ENCODE measurements at places on chromosomes 6 and 20. TPM values are rescaled to one million over a fixed set of nuclear protein-coding genes. Genes with fewer than 3 reads are reported as not detected.

- DNase-seq, result no peak
These were observed 72.0 kb downstream of the GMDS start for GRCh38 chr6:2173203-2173961.

GRCh38 chr6:107712665-107713551, 111.2 kb downstream of the SCML4 start:
- DNase-seq, result no peak

DNA sequence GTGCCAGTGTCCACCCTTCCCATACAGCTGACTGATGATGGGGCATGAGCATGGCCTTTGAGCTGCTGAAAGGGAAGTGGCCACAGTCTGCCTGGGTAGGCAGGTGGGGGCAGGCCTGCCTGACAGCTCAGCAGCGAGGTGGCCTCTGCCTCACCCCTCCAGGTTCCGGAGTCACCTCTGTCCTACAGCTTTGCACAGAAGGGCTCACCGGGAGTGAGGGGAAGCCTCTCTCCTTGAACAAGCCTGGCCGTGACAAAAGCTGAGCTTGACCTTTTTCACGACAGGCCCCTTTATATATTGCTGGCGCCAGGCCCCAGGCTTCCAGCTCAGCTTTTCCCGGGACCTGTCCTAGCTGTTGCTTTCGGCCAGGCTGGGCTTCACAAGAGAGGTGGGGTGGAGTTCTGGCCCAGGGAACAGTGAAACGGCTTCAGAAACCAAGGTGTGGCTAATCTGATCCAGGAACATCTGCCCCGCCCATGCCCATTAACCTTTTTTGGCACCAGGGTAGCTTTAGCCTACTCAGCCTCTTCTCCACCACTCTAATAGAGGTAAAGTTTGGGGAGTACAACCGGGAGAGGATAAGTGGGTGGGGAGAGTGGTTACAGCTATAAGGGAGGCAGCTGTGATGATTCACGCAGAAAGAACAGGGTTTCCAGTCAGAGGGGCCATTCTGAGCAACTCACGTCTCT, 42.9 kb downstream of the C6orf132 start:
- DNase-seq, result peak; percentile 44

SCGN gene
- 3.2 TPM for total RNA-seq

TGM3 gene
- 1.4 TPM for total RNA-seq

TTLL9 gene
- 0.29 TPM for total RNA-seq
